Stimulated activated CD8-positive, alpha-beta memory T cell treated with anti-CD3 and anti-CD28 coated beads, Interleukin-2, amount 100 ng/mL, for 1 hour (primary cell): ENCODE measurements at places on chromosomes 3 and 15.

GRCh38 chr3:141656771-141657170, 81.3 kb upstream of the RNF7 start:
- no peak for DNase-seq

DNA sequence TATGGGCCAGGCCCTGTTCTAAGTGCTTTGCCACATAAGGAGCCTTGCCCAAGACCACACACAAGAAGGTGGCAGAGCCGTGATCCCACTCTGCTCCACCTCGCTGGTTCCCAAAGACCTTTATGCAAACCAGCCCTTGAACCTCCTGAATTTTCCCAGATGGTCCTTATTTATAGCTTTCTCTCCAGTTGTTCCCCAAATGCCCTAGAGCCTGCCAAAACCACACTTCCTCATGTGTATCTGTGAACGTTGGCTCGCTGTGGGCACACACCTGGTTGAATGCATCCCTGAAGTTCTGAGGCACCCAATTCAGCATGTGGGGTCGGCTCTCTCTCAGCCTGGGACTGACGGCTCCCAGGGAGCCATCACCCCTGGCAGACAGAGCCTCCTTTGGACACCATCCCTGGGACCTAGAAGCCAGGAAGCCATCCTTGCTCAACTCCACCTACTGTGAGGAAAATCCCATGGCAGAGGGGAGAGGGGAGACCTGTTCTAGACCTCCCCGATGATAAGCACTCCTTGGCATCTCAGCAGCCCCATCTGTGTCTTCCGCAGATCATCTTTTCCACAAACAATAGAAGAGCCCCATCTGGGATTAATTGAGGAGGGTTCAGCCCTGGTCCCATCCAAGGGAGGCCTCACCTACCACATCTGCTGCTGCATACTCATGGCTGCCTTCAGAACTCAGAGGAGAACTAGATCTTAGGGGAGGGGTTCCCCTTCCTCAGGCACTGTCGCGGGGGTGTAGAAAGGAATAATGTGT, 42.3 kb upstream of the LIMD1 start:
- no peak for DNase-seq

DNA sequence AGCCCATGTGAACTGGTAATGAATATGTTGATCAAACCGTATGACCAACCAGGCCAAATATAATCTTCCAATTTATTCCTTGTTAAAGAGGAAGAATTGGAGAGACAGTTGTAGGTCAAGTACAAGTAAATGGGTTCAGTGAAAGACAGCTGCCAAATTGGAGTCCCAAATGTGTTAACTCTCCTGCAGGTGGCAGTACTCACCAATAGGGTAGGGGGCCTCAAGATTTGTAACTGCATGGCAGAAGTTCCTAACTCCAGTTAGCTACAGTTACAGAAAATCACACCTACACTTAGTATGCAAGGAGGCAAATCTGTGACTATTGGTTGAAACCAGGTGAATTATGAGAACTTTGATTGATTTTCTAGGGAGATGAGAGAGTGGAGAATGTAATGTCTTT, 278.0 kb downstream of the ZBBX start:
- no peak for DNase-seq

DNA sequence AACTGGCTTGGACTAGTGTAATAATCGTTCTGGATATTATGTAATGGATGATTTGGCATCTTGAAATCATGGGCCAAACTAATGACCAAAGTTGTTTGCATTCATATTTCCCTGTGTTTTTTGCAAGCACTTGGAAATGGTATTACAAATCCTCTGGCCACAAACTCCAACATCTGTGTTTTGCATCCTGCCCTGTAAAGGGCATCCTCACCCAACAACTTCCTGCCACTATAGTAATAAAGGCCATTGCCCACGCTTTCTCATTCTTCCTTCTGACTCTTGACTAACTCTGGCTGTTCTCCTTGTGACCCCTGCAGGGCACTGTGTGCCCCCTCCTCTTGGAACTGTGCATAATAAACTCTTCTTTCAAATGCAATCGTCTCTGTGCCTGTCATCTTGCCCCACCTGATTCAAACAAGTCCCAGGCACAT, 25.4 kb upstream of the PSMD6 start:
- no peak for DNase-seq

GRCh38 chr3:111045564-111045963, 26.1 kb upstream of the NECTIN3 start:
- no peak for DNase-seq

GRCh38 chr3:147404800-147405230, 1.5 kb downstream of the ZIC4 start:
- no peak for DNase-seq

- no peak for DNase-seq
Measured at GRCh38 chr15:28907338-28907960, 21.7 kb downstream of the APBA2 start.

GRCh38 chr15:42131826-42132806, 24.3 kb downstream of the PLA2G4F start:
- no peak for DNase-seq

- no peak for DNase-seq
Measured at GRCh38 chr3:50850639-50851511, 176.1 kb downstream of the DOCK3 start.

DNA sequence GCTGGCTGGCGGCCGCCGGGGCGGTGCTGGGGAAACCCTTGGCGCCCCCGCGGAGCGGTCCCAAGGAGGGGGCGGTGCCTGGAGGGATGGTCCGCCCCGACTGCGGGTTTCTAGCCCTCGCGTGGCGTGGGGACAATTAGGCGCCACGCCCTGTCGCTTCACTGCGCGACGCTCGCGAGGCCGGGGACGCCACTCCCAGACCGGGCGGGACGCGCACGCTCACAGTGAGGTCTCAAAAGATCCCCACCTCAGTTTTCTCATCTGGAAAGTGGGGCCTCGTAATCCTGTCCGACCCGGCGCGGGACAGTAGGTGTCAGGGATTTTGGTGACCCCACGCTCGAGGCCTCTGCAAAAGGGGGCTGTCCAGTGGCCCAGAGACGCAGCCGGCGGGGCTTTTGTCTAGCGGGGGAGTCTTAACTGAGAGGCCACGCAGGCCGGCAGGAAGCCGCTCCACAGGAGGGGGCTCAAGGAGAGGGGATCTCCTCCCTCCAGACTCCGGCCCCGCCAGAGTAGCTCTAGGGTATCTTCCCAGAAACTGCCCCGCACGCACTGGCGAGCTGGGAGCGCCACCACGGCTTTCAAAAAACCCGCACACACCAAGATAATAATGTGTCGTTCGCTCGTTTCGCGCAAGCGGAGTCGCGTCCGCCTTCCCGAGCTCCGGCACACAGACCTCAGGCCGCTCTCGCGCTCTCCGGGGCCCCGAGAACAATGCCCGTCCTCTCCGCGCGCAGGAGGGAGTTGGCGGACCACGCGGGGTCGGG, 710 bp upstream of the CLK3 start:
- DNase-seq = peak; percentile 81

GRCh38 chr3:132456136-132456535, 38.8 kb downstream of the DNAJC13 start:
- DNase-seq = no peak

- DNase-seq = no peak
Measured at GRCh38 chr15:72086920-72087648, 30.9 kb downstream of the MYO9A start.

- DNase-seq = no peak
Measured at GRCh38 chr15:59443341-59444072, 5.5 kb downstream of the FAM81A start.

- DNase-seq = no peak
Measured at GRCh38 chr3:50563867-50564266, 3.7 kb downstream of the C3orf18 start.

- no peak for DNase-seq
Measured at GRCh38 chr3:107562969-107563529, 40.3 kb downstream of the BBX start.

DNA sequence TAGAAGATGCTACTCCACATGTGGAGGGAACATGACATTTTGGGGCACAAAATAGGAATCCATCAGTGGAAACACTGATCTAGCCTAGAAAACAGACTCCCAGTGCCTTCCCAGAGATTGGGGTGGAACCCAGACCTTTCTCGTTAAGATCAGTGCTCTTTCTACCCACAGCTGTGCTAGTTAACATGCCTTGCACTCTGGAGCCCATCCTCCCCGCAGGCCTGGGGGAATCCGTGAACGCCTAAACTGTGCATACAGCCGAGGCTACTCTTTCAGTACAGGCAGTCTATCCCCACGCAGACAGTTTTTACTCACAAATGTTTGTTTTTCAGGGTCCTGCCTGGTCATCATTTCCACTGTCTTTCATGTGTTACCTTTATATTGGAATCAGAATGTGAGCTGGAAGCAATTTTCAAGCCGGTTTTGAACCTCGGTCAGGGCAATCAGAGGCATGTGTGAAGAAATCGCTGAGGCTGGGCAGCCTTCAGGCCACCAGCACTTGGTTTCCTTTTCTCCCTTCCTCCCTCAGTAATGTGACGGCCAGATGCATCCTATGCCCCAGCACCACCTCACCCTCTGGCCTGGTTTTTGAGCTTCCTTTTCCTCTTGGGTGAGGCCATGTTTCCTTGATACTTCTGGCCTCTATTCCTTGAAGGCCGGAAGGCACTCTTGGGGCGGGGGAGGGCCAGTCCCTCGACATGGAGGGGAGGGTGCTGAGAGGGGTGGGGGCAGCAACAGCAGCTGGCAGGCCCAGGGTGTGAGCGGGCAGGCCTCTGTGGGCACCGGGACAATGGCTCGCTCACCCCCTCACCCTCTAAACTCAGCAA, 123.6 kb upstream of the GALNT15 start:
- no peak for DNase-seq

GRCh38 chr3:132421832-132422231, 4.5 kb downstream of the DNAJC13 start:
- DNase-seq = no peak

DNA sequence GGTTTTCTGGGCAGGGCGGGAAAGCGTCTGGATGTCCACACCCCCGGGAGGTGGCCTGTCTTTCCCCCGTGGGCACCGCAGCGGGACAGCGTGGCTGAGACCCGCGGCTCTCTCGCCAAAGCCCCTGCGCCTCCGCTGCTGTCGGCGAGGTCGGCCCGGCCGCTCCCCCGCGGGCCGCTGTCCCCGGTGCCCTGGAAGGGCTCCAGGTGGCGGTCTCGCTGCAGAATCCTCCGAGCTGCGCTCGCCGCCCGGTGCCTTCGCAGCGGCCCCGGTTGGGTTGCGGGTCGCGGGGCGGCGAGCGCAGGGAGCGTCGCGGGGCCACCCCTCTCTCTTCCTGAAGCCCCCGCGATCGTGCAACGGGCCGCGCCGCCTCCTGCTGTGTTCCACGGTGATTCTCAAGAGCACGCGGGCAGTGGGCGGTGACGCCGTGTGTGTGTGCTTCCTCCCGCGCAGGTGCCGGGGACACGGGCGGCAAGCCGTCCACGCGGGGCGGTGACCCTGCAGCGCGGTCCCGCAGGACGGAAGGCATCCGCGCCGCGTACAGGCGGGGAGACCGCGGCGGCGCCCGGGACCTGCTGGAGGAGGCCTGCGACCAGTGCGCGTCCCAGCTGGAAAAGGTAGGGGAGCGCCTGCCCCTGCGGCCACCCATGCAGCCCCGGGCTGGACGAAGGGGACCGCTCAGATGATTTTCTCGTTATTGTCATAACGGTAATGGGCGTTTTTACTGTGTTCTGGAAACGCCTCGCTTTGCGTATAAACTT, 54.4 kb downstream of the LRRK1 start:
- no peak for DNase-seq

GRCh38 chr15:47750030-47750739, 32.9 kb downstream of the SEMA6D start:
- DNase-seq = no peak

DNA sequence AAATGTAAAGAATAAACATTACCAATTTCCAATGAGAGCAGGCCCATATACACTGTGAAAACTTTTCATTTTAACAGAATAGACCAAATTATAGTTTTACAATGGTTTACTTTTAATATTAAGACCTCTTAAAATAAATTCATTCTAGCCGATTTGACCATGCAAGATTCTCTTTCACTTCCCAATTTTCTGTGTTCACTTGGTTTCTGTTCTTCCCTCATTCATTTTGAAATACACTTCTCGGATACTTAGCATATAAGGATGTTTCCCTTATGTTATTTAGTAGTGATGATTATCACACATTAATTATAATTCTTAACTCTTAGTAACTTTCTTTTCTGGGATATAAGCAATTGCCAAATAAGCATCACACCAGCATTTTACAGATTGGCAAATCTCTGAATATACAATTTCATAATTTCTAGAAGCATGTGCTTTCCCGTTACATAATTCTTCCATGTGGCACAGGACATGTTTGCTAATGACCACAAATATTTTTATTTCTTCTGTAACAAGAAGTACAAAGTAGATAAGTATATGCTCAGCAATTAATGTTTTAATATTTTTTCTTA, 13.9 kb downstream of the OR5H15 start:
- DNase-seq = no peak

DNA sequence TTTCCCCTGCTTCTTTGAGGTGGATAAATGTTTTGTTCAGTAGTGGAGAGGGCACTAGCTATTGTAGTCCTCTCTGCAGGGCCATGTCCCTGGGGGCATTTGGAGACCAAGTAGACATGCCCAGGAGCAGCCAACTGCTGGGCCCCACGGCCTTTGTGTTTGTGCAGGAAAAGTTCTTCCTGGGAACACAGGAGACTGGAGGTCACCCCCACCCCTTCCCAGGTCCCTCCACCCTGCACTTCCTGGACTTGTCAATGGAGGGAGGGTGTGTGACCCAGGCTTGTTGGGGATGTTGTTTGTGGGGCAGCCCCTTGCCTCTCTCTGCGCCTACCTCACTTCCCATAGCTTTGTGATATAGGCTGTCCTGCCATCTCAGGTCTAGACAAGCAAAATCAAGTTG, 317.0 kb upstream of the LRRFIP2 start:
- no peak for DNase-seq

GRCh38 chr15:89057506-89058133, 30.6 kb upstream of the ABHD2 start:
- peak; percentile 70 for DNase-seq

GRCh38 chr15:76840830-76841460, 64.2 kb downstream of the SCAPER start:
- no peak for DNase-seq
